ENCODE measurements at places on chromosomes 5 and 9.
A peak's percentile ranks its signal among the peaks of the same experiment; 100 is the strongest.

DNA sequence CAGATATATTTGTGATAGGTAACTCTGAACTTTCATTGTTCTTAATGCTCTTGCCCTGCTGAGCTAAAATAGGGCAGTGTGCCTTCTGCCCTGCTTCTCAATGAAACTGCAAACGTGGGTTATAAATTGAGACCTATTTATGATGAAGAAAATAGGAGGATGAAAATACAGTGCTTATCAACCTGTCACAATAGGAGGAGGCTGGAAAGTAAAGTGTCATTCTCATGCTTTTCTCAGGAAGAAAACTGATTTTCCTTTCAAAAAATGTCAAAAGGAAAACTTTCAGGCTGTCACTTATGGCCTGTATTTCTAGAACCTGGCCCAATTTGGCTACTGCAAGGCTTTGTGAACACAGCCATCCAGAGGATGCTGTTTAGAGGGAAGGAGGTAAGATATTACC is 130.3 kb upstream of the TUSC1 start:
- no peak for DNase-seq

DNA sequence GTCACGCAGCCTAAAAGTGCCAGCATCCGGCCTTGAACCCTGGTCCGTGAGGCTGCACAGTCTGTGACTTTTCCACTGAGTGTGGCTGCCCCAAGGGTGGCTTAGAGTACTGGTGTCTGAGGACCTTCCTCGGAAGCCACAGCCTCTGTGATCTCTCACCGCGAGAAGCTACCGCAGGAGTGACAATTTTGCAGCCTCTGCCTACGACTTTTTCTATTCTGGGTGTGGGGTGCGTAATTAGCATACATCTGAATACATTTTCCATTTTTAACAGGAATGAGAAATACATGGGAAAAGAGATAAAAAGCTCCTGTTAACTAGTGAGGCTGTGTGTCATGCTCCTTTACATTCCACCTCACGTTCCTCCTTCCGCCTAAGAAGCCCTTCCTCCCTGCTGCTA is 48.3 kb upstream of the HRH2 start:
- DNase-seq = peak; percentile 64

- DNase-seq = no peak
Measured at GRCh38 chr5:143469125-143469524, 65.6 kb upstream of the NR3C1 start.

- no peak for DNase-seq
Measured at GRCh38 chr5:62592558-62592957, 13.9 kb downstream of the LRRC70 start.

- DNase-seq = peak; percentile 89
Measured at GRCh38 chr5:93578813-93579691, 2.0 kb downstream of the NR2F1-AS1 start.

GRCh38 chr5:111224561-111225345 is 569 bp downstream of the CAMK4 start:
- DNase-seq = no peak

DNA sequence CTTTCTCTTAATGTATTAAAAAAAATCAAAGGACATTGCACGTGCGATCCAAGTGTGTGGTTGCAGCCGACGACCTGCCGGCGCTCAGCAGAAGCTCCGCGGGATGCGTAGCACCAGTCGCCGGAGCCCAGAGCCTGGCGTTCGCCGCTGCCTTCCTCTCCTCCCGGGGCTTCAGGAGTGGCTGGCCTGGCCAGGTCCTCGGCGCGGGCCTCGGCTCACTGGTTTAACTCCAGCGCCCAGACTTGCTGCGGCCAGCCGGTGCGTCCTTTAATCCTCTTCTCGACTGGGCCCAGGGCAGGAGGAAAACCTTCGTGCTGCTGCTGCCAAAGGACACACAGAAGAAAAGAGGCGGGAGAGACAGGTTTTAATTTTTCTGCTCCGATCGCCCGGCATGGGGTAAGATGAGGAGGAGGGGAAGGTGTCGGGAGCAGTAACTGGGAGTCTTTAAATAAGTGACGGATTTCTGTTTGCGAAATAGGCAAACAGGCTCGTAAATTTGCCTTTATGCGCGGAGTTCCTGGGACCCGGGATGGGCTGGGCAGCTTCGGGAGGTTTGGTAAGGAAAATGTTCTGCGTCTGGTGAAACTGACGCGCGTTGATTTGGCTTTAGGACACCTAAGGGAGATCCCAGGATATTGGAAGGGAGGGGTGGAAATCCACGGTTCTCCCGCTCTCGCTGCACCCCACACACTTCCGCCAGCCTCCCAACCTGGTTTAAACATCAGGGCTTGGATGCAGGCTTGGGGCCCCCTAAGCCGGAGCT is 2.3 kb downstream of the HAND1 start:
- no peak for DNase-seq

- peak; percentile 59 for DNase-seq
Measured at GRCh38 chr5:10481241-10481935, 39.7 kb downstream of the ROPN1L start.

GRCh38 chr5:160312960-160313727 is 780 bp upstream of the CCNJL start:
- no peak for DNase-seq

DNA sequence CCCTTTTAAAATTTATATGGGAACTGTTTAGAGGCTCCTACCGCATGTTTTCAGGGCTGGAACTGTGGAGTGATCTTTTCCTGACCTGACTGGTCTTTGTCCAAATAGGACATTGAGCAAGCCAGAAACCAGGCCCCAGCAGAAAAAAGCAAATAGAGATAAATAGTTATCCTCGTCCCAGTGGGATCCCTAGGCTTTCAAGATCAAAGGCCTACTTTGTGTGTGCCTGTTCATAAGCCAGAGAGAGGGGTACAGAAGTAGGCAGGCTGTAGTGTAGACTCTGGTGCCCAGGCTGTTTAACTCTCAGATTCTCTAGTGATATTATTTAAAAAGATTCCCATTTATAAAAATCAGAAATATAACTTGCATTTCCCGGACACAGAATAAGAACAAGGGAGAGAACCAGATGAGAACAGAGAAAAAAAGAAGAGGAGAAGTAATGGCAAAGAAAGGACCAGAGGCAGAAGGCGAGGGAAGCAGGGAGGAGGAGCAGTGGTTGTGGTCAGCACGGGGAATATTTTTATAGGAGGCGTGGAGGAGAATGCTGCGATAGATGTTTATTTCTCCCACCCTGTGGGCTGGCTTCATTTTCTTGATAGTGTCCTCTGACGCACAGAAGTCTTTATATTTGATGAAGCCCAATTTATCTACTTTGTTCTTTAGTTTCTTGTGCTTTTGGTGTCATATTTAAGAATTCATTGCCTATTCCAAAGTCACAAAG is 101.2 kb downstream of the AOPEP start:
- no peak for DNase-seq

GRCh38 chr5:72508241-72509170 is 1.3 kb upstream of the ZNF366 start:
- DNase-seq = no peak

GRCh38 chr5:122493091-122494021 is 181.3 kb downstream of the SNCAIP start:
- no peak for DNase-seq

GRCh38 chr5:134511796-134512660 is 13.4 kb upstream of the JADE2 start:
- DNase-seq = peak; percentile 92

GRCh38 chr9:121992571-121993212 is 100.4 kb downstream of the TTLL11 start:
- DNase-seq = peak; percentile 83

- peak; percentile 54 for DNase-seq
Measured at GRCh38 chr9:133003671-133004090, 25.2 kb downstream of the GFI1B start.

DNA sequence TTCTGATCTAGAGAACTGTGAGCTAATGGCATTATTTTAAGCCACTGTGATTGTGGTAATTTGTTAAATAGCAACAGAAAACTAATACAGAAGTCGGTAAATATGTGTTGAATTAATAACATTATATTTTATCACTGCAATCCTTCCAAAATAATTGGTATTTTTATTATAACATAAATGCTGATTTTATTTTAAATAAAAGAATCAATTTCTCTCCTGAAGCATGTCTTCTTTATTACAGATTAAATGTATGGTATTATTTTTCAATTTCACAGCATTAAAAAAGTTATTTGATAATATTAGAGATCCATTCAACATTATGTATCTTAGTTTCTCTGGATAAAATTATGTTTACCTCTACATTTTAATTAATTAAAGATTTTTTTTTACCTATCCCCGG is 165.5 kb upstream of the EDIL3 start:
- no peak for DNase-seq

GRCh38 chr5:78979909-78980308 is 5.2 kb downstream of the ARSB start:
- no peak for DNase-seq

DNA sequence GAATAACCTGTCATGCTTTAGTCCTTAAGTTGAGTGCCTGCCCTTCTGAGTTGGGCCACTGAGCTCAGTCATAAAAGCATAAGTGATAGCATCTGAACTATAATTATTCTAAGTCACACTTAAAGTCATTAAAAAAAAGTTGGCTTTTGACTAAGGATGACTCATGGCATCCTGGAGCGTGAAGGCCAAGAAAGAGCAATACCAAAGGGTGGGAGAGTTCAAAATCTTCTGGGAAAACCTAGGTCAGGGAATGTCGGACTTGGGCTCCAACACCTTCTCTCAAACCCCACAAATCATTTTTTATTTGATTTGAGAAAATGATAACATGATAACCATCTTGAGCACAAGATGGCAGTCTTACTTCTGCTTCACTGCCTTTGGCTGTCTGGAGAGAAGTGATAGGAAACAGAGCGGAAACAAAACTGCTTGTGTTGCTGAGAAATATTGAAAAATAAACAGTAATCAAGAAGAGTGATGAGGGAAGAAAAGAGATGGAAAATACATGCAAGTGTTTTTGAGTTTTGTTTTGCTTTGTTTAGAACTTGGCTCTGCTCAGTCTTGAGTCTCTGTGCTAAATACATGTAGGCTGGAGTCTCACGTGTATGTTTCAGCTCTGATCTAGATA is 16.9 kb upstream of the NTRK2 start:
- DNase-seq = no peak

DNA sequence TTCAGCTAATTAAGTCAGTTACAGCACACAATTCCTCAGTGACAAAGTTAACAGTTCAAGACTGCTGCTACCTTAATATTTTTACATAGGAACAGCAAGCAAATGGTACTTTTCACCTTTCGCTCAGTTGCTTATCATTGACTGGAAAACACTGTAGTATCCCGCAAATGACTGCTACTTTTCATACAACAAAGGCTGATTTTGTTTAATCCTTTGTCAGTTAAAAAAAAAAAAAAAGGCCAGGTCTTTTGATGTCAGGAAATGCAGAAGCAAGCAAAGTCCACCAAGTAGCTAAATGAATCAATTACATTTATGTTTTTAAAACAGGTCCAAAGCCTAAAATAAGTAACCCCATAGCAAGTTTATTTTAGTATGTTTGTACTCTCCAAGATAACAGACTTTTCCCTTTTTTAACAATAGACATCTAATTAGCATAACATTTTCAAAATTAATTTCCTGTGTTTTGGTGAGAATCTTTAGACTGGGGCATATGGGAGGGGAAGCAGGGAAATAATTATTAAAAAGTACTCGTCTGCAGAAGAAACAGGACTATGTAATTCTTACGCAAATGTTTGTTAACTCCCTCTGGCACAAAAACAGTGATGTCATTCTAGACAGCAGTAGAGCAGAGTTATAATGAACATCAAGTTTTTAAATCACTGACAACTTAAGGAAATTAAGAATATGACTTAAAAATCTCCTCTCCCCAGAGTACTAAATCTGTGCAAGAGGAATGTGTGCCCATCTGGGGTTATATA is 9.6 kb downstream of the PFDN1 start:
- no peak for DNase-seq

DNA sequence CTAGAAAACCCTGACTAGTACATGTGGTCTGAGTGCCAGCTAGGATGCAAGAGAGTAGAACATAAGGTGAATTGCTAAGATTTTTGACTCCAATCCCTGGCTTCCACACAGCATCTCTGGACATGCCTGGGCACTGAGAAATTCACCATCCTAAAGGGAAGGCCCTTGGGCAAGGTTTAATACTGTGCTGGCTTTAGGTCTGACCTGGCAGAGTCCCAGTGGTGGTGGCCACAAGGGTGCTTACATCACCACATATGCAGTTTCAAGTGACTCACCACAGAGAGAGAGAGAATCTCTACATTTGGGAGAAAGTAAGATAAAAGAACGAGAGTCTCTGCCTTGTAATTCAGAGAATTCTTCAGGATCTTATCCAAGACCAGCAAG is 661.6 kb upstream of the C9orf72 start:
- no peak for DNase-seq

DNA sequence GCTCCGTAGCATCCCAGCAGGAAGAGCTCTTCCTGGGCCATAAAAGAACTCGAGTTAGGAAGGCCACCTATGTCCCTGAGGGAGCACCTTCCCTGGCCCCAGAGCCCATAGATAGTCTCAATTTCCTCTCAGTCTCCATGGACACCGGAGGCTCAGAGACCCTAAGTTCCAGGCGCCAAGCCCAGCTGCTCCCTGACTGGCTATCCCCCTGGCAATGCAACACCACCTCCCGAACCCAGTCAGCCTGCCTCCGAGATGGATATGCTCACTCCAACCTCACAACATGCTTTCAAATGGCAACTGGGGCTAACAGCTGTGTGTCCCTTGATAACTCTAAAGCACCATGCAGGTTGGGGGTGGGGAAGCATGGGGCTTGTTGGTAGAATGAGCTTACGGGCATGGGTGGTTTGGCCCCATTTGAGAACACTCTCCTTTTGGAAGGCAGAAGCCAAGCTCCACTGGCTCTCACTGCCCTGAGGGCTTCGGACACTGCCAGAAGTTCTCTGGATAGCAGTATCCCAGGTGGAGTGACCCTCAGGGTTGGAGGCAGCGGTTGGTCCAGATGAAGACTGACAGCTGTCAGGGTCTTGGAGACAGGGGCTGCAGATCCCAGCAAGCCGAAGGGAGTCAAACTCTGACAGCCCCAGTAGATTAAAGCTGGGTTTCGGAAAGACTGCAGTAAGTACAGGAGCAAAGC is 165.3 kb downstream of the PAX5 start:
- DNase-seq = peak; percentile 68

GRCh38 chr9:114272739-114273431 is 50.0 kb upstream of the ORM1 start:
- DNase-seq = peak; percentile 24

GRCh38 chr5:153523831-153524230 is 33.4 kb downstream of the GRIA1 start:
- DNase-seq = peak; percentile 82

DNA sequence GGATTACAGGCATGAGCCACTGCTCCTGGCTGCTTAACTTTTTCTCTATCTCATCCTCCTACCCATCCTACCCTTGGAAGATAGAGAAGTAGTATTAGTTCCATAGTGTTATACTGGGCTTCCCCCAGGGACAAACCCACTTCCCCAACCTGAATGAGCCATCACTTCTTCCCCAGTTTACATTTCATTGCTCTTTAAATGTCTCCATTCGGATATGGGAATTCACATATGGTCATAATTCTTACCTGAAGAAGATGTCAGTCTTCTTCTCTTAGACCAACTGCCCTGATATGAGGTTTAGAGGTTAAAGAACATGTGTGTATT is 1.9 kb downstream of the CD274 start:
- DNase-seq = no peak

Measured in posterior vena cava (tissue), 2 donors.